WTC11 (cell line): ENCODE measurements at places on chromosomes 5 and 9.

DNA sequence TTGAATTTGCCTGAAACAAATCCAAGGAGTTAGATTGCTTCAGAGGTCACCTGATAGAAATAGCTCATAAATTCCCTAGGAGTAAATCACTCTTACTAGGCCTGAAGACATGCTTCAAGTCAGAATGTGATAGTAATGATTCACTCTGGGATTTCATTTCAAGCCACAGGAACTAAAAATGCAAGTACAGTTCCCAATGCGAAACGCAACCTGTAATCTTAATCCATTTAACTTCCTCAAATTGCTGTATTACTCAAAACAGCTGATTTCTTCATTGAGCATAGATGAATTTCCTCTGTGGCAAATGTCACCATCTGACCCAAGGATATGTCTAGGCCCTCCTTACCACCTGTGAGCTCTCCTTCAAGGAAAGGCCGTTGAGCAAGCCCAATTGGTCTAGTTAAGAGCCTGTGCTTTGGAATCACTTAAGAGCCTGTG lies 32.1 kb upstream of the IL6ST start:
- no peak for DNase-seq
- no peak overlapping the region for H3K27ac ChIP-seq
- no peaks in the 10 kb centered on the region for H3K4me1 ChIP-seq
- no peaks in the 10 kb centered on the region for H3K27me3 ChIP-seq

DNA sequence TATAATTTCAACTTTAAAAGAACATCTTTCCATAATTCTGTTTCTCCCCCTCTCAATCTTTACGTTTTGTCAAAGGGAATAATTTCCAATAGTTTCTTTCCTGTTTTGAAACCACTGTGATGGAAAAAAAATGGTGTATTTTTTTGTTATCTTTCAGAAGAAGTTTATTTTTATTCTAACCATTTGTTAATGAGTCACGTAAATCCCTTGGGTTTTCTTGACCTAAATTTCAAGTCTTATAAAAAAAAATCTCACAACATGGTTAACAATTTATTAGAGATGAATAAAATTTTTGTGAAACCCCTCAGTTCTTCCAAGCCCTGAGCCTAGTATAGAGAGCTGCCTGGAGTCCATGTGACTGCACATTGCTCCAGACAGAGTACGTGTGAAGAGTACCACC lies 106.1 kb upstream of the FBXL17 start:
- no peak for DNase-seq
- no peaks in the 10 kb centered on the region for H3K36me3 ChIP-seq
- no peaks in the 10 kb centered on the region for H3K4me1 ChIP-seq
- no peak overlapping the region for H3K27ac ChIP-seq
- no peaks in the 10 kb centered on the region for H3K27me3 ChIP-seq

DNA sequence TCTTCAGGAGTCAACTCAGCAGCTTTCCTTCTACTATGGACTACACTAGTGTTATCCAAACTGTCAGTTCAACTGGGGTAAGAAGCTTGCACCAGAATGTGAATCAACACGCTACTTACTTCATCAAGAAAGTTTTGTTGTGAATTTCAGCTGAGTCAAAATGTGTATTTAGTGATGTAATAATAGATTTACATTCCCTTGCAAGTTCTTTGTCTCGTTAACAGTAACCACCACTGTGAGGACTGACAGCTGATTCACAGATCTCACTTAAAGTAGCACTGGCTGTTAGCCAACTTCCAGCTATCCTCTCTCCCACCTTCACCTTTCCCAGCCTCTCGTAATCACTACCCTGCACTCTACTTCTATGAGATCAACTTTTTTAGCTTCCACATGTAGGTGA lies 445.3 kb downstream of the NTRK2 start:
- no peak overlapping the region for H3K27ac ChIP-seq
- no peak overlapping the region for H3K4me3 ChIP-seq
- H3K4me1 ChIP-seq = no peaks in the 10 kb centered on the region
- H3K36me3 ChIP-seq = no peaks in the 10 kb centered on the region

- H3K36me3 ChIP-seq = peaks cover 5% of the 10 kb centered on the region
- peak within 1 kb of the TSS; percentile 72 for H3K4me3 ChIP-seq
- no peak within 1 kb of the TSS for H3K27ac ChIP-seq
- DNase-seq = peak; percentile 49
Observed at GRCh38 chr9:126326228-126327005, at the start of gene MVB12B. Gene MVB12B (plus strand): TSS chr9:126326829. CDS start chr9:126326930, 101 bp downstream.

- H3K36me3 ChIP-seq = peaks cover 12% of the 10 kb centered on the region
- H3K27ac ChIP-seq = peak overlapping the region; percentile 65
- H3K27me3 ChIP-seq = no peaks in the 10 kb centered on the region; the same call in 1 of the 2 replicates
- no peak for DNase-seq
Observed at GRCh38 chr5:76787237-76787636, 31.6 kb upstream of the F2RL1 start.

- no peaks in the 10 kb centered on the region; the same call in 1 of the 2 replicates for H3K27me3 ChIP-seq
- H3K4me1 ChIP-seq = peaks cover 26% of the 10 kb centered on the region
- H3K4me3 ChIP-seq = no peak overlapping the region
- no peak for DNase-seq
Observed at GRCh38 chr5:179832039-179832745, 11.5 kb downstream of the SQSTM1 start.

DNA sequence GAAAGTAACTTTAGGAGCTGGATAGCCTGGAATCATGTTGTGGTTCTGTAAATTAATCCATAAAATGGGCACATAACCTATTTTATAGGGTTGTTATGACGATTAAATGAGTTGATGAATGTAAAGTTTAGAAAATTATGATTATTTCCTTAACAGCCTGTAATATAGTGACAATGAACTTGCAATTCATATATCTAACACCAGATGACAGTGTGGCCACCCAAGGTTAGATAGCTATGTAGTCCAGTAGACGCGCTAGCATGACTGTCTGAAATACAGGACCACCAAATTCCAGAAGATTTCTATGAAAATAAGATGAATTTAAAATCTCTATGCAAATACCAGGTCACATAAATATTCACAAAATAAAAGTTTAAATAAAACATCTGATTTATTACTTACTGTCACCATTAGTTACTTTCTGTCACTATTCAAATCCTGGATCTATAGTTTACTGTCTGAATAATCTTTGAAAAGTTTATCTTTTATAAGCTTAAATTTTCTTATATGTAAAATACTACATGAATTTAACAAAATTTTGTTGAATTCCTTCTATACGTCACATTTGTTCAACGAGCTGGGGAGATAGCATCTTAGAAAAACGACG lies 26.1 kb upstream of the MACIR start:
- H3K4me1 ChIP-seq = no peaks in the 10 kb centered on the region
- no peaks in the 10 kb centered on the region for H3K27me3 ChIP-seq
- no peaks in the 10 kb centered on the region for H3K36me3 ChIP-seq
- H3K27ac ChIP-seq = no peak overlapping the region

DNA sequence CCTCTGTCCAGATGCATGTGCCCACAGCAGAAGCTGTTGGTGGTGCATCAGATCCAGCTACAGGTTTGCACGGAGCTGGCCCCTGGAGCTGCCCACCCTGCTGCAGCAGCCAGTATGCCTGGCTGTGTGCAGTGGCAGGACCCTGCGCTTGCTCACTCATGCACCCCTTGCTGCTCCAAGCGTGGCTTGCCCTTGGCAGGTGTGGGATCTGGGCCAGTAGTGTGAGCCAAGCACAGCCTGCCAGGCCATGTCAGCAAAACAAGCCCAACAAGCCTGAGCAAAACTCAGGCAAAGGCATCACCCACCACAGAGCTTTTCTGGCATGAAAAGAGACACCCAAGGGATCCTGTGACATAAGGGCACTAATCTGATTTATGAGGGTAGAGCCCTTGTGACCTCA lies 18.3 kb upstream of the ECPAS start:
- no peaks in the 10 kb centered on the region for H3K27me3 ChIP-seq
- DNase-seq = no peak
- no peak overlapping the region for H3K4me3 ChIP-seq
- no peaks in the 10 kb centered on the region for H3K36me3 ChIP-seq
- H3K27ac ChIP-seq = no peak overlapping the region

- no peak for DNase-seq
- H3K27me3 ChIP-seq = no peaks in the 10 kb centered on the region
- H3K4me1 ChIP-seq = peaks cover 34% of the 10 kb centered on the region
- no peak overlapping the region for H3K27ac ChIP-seq
Observed at GRCh38 chr5:89444088-89444487, 561.1 kb upstream of the MEF2C start.

DNA sequence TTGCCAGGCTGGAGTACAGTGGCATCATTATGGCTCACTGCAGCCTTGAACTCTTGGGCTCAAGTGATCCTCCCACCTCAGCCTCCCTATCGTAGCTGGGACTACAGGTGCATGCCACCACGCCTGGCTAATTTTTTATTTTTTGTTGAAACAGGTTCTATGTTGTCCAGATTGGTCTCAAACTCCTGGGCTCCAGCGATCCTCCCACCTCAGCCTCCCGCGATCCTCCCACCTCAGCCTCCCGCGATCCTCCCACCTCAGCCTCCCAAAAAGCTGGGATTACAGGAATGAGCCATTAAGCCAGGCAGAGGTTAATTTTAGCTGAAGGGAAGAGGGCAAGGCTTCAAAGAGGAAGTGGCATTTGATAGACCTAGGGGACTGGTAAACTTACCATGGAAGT lies 32.8 kb upstream of the CCNB1 start:
- no peak overlapping the region for H3K4me3 ChIP-seq
- no peaks in the 10 kb centered on the region for H3K27me3 ChIP-seq
- peaks cover 10% of the 10 kb centered on the region for H3K4me1 ChIP-seq
- DNase-seq = no peak
- H3K36me3 ChIP-seq = peaks cover 5% of the 10 kb centered on the region; the same call in 1 of the 2 replicates

DNA sequence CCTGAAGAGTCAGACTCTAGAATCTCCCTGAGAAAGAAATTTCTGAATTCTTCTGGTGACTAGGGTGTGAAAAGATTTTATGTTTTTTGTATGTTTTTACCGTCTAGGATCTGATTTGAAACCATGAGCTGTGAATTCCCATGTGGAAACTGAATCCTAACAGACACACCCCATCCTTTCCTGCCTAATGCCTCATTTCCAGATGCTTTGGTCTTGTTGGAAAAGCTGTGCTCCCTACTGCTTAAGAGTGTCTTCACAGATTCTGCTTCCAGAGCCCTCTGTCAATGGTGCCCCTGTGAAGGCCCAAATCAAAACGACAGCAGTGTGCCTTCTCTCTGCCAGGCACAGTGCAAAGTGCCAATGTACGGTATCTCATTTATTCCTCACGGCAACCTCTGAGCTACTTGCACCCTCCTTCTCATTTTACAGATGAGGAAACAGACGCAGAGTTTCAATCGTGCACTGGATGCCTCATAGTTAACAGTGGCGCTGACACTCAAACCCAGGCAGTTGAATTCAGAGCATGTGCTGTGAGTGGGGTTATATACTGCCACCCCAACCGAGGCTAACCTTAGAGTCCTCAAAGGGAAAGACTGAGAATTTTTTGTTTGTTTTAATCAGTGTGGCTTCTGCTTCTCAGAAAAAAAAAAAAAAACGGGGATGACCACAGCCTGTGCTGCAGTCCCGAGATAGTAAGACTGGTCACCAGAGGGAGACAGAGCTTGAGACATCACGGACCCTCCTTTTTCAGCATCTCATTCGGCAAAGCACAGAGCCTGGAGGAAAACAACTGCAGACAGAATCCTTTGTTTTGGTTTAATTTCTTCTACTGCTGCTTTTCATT lies 188.4 kb downstream of the SNCAIP start:
- H3K36me3 ChIP-seq = no peaks in the 10 kb centered on the region
- no peaks in the 10 kb centered on the region for H3K27me3 ChIP-seq
- peak; percentile 56 for DNase-seq
- H3K4me3 ChIP-seq = no peak overlapping the region

GRCh38 chr9:20989923-20990341 lies 41.5 kb downstream of the HACD4 start:
- no peak overlapping the region for H3K27ac ChIP-seq
- H3K36me3 ChIP-seq = peaks cover 24% of the 10 kb centered on the region
- peaks cover 15% of the 10 kb centered on the region for H3K4me1 ChIP-seq

DNA sequence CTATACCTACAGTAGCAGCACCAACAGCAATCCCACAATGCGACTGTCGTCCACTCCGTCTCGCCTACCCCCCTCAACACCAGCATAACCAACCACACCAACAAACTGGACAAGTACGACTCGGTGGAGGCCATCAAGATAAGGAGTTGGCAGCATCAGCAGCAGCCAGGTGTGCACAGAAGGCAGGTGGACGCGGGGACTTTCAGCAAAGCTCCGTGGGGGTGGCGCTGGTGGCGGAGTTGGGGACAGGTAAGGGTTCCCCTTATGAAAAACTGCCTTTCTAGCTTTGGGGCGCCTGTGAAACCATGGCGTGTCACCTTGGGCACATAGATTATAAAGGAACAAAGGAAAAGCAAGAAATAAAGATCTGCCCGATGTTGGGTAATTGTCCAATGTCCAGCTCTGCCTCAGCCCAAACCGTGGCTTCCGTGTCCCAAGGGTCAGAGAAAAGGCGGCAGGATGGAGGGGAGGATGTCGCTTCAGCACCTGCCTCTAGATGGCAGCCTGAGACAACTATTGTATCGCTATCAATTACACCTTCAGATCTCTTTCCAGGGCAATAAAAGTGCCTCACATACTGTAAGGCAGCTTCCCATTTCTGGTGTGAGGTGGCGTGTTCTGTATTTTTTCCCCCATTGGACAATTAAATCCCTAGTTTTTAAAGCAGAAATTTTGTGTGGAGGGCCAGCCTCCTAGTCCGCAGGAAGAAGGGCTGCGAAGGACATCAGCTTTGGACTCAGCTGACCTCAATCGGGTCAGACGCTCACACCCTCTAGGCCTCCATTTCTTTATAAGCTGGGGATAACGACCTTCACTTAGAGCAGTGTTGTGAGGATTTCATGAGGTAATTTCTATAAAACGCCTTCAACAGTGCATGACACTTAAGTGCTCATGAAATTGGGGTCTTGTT lies 58.8 kb downstream of the MTRR start:
- H3K36me3 ChIP-seq = peaks cover 9% of the 10 kb centered on the region
- peaks cover 2% of the 10 kb centered on the region for H3K27me3 ChIP-seq
- DNase-seq = peak; percentile 72
- no peak overlapping the region for H3K27ac ChIP-seq
- peak overlapping the region; percentile 18 for H3K4me3 ChIP-seq

- DNase-seq = no peak
- H3K4me1 ChIP-seq = no peaks in the 10 kb centered on the region
- no peak overlapping the region for H3K4me3 ChIP-seq
- H3K36me3 ChIP-seq = no peaks in the 10 kb centered on the region
- no peak overlapping the region for H3K27ac ChIP-seq
Observed at GRCh38 chr9:131747352-131747751, 7.5 kb upstream of the RAPGEF1 start.
